ENCODE measurements at places on chromosomes 4 and X.

DNA sequence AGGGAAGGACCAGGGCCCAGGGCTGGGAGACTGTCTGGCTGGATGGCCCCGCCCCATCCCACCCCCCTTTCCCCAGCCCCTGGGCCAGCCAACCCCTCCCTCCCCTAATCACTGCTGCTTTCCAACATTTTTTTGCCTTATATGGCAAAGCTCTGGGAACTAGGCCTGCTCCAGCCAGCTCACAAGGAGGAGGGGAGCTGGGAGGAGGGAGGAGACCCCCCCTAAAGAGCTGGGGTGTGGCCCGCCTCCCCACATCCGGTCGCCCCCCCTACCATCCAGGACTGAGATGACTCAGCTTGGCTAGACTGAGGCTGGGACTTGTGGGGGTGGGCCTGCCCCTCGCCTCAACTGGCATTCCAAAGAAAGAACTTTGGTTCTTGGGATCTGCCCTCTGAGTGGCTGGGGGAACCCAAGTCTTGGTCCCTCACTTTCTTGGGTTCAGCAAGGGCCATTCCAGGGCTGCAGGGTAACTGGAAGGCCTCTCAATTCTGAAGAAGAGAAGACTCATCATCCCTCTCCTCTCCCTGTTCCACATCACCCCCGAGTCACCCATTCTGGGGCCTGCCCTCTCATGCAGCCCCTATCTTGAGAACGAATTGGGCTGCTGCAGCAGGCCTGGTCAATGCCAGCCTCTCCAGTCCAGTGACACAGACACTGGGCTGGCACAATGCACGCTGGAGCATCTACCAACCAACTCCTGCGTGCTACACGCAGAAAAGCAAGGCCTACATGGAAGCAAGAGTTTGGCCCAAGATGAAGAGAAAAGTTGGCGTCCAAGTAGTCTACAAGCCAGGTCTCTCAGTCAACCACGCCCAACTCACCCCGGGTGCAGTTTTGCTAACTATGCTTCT, 4.8 kb downstream of the FLNA start:
- DNase-seq, result peak; percentile 67

GRCh38 chr4:128068918-128069317, 7.8 kb downstream of the LARP1B start:
- DNase-seq, result no peak

DNA sequence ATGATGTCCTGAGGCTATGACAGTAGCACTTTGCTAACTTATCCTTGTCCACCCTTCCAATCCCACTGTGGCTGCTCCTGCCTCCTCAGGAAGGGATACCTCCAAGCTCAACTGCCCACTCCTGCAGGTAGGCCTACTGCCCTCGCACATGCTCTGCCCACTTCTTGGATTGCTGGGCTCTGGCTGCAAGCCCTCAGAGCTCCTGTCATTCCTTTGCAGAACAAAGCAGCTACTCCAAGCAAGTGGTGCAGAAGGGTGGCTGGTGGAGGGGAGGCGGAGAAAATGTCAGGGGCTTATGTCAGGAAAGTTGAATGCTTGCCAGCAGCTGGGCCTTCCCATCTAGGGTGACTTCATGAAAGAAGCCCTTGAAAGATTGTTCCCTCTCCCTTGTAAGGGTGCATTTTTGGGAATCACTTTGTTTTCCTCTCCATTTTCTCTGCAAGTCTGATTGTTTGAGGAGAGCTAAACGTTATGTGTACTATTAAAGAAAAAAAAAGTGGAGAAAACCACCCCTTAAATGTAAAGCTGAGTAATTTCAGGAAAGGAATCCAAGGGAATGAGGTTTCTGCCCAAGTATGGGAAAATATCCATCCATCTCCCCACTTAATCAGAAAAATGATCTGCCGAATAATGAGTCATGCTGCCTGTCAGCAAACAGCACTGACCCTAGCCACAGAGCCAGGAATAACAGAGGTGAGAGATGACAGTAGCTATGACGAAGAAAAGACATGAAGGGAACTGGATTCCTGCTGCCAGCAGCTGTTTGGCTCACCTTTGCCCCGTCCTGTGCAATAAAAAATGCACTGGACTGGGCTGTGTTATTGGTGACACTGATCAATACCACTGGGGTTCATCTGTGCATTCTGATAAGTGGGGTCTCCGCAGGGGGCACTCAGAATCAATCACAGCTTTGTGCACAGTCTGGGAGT, 102.0 kb downstream of the RTL5 start:
- no peak for DNase-seq

- DNase-seq, result no peak
Observed at GRCh38 chr4:156705311-156705710, 266.3 kb downstream of the PDGFC start.

GRCh38 chrX:124085063-124085462, 123.6 kb downstream of the STAG2 start:
- no peak for DNase-seq

- no peak for DNase-seq
Observed at GRCh38 chrX:103637604-103638338, 9.0 kb downstream of the TCEAL1 start.

GRCh38 chrX:119055687-119056086, 17.1 kb upstream of the CT47C1 start:
- DNase-seq, result no peak

DNA sequence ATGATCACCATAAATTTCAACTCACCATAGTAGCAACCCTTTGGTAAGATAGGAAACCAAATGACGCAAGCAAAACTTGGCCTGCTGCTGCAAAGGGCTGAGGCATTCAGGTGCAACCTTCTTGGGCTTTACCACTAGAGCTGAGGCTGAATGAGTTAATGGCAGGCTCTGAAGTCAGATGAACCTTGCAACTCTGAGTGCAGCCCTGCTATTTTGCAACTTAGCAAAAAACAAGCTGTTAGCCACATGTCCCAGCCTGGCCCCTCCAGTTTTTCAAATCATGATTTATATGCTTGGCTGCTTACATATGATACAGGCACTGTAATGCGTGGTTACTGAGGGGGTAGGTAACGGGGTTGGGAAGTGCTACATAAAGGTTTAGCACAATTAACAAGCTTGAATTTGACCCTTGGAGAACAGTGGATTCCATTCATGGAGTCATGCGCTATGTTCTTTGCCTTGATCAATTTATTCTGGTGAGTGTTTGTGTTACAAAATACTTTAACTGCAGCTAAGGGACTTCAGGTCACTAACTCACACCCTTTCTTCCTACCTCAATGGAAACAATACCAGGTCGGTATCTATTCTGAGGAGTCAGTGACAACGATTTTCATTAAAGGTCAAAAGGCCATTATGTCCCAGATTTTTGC, 80.5 kb upstream of the PPARGC1A start:
- DNase-seq, result no peak

GRCh38 chr4:55385201-55385649, 10.5 kb upstream of the TMEM165 start:
- no peak for DNase-seq

GRCh38 chrX:154411981-154412340, 622 bp downstream of the TAFAZZIN start:
- DNase-seq, result peak; percentile 67

GRCh38 chr4:1864076-1865008, 6.9 kb upstream of the NSD2 start:
- DNase-seq, result no peak

- DNase-seq, result no peak
Observed at GRCh38 chr4:95421869-95422268, 126.9 kb downstream of the UNC5C start.

- DNase-seq, result no peak
Observed at GRCh38 chr4:98148856-98149255, 5.6 kb upstream of the STPG2 start.

- DNase-seq, result no peak
Observed at GRCh38 chr4:38413524-38414341, 250.3 kb upstream of the KLF3 start.

- no peak for DNase-seq
Observed at GRCh38 chr4:20474119-20474518, 222.4 kb downstream of the SLIT2 start.

DNA sequence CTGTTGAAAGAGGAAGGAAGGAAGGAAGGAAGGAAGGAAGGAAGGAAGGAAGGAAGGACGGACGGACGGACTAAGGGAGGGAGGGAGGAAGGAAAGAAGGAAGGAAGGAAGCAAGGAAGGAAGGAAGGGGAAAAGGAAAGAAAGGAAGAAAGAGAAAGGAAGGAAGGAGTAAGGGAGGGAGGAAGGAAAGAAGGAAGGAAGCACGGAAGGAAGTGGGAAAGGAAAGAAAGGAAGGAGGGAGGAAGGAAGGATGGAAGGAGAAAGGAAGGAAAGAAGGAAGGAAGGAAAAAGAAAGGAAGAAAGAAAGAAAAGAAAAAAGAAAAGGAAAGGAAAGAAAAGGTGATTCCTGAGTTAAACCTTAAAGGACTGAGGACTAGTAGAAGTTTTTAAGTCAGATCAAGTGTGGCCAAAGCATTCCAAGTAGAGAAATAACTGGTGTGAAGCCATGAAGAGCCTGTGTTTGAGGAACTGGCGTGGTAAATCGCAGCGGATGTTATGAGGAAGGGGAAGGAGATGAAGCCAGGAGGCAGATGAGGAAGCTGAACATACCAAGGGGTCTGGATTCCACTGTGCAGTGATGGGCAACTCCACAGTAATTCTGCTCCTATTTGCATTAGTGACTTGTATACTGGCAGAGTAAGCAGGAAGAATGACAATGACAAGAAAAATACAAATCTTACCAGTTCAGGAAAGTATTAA, 163.5 kb downstream of the MGST2 start:
- no peak for DNase-seq

DNA sequence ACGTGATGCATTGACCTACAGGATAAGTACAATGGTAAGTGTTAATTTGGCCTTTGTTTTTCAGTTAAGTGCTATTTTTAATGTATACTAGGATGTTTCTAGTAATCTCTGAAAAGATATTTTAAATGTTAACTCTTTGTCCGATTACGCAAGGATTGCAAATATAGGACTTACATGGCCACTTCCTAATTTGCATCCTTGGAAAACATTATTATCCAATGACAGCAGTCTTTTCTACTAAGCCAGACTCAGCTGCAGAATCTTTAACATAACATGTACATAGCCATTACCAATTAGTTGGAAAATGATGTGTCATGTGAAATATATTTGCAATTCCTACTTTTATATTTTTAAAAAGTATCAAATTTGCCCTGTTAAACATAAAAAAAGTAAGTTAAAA, 124.7 kb downstream of the MID1 start:
- no peak for DNase-seq

DNA sequence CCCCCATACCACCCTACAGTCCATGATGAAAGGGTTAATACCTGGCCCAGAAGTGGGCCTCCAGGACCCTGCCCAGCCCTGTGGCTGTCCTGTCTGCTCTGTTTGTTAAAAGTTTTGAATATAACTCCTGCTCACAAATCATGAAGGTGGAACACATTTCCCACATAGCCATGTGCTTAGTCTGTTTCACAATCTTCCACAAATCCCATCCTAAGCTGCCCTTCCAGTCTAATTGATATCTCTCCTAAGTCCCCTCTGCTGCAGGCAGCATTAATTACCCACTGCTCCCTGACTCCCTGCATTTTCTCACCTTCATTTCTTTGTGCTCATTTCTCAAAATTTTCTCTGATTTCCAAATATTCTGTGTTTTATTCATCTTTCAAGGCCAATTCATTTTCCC, 142.6 kb downstream of the AASDH start:
- DNase-seq, result no peak

DNA sequence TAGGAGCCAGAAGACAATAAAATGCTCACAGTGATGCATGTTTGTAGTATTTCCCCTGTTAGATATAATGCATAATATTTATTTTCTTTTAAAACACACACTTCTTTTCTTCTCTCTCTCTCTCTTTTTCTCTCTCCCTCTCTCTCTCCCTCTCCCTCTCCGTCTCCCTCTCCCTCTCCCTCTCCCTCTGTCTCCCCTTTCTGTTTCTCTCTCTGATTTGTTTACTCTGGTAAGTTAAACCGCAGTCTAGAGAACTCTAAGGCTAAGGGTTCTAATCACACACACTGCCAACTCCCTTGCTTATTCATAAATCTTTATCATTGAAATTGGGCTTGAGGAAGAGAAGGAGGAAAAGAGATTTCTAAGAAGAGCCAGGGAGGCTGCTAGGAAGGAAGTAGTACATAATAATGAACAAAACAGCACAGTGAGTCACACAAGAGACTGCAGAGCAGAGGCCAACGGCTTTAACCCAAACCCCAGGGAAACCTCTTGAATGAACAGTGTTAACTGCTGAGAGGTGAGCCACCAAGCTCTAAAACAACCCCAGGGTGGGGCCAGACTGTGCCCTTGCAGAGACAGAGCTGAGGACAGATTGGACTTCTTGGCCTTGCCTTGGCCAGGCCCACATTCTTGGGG, 9.1 kb upstream of the PHOX2B start:
- no peak for DNase-seq

GRCh38 chr4:98614662-98615061, 43.7 kb downstream of the TSPAN5 start:
- DNase-seq, result no peak

GRCh38 chrX:21374163-21374993, at the start of gene CNKSR2:
Gene CNKSR2 (plus strand): TSS chrX:21374418. CDS start chrX:21374898, 480 bp downstream.
- DNase-seq, result peak; percentile 71

- peak; percentile 3 for DNase-seq
Observed at GRCh38 chr4:20422398-20422797, 170.7 kb downstream of the SLIT2 start.

DNA sequence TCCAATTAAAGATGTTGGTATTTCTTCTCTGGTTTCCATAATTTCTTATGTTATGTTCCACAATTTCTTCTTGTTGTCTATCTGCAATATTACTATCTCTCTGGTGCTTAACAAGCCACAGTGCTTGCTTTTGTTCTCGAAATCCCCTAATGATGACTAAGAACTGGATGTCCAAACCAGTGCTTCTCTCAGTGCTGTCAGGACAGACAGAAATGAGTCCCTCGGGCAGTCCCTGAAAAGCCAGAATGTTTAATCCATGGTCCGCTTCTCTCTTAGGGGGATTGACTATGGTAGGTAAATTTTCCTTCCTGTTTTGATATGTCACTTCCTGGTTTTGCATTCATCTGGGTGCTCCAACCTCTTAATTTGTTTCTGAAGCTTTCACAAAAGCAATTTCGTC, 321.6 kb upstream of the PCDH10 start:
- DNase-seq, result no peak

DNA sequence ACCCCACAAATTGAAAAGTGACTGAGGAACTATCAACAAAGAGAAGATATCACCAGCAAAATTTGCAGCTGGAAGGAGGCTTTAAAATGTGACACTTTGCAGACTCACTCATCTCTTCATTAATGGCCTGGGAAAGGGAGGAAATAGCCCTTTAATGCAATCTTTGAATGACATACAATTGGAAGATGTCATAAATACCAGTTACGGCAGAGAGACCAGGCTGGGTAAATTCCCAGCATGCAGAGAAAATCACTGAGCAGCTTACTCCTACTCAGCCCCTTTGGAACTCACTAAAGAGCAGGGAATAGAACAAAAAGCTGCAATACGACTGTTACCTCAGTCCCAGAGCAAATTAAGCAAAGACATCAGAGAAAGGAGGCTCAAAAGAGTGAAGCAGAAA, 238.9 kb downstream of the HS3ST1 start:
- DNase-seq, result no peak

DNA sequence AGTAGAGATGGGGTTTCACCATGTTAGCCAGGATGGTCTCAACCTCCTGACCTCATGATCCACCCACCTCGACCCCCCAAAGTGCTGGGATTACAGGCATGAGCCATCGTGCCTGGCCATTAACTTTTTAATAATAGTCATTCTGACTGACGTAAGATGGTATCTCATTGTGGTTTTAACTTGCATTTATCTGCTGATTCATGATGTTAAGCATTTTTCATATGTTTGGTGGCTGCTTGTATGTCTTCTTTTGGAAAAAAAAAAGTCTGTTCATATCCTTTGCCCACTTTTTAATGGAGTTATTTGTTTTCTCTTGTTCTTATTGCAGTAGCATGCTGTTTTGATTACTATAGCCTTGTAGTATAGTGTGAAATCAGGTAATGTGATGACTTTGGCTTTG, 45.8 kb downstream of the ANXA10 start:
- no peak for DNase-seq
